NCI-H82 (cell line): ENCODE measurements at places on chromosomes 4 and X.

GRCh38 chrX:71992711-71993110 lies 82.1 kb downstream of the NHSL2 start:
- DNase-seq: no peak

- no peak for DNase-seq
These were observed 60.4 kb upstream of the CRMP1 start for GRCh38 chr4:5952975-5953951.

GRCh38 chr4:183350317-183351071 lies 28.3 kb upstream of the CLDN24 start:
- no peak for DNase-seq

- DNase-seq: peak; percentile 13
These were observed 52.6 kb upstream of the DCTD start for GRCh38 chr4:182969651-182970279.

DNA sequence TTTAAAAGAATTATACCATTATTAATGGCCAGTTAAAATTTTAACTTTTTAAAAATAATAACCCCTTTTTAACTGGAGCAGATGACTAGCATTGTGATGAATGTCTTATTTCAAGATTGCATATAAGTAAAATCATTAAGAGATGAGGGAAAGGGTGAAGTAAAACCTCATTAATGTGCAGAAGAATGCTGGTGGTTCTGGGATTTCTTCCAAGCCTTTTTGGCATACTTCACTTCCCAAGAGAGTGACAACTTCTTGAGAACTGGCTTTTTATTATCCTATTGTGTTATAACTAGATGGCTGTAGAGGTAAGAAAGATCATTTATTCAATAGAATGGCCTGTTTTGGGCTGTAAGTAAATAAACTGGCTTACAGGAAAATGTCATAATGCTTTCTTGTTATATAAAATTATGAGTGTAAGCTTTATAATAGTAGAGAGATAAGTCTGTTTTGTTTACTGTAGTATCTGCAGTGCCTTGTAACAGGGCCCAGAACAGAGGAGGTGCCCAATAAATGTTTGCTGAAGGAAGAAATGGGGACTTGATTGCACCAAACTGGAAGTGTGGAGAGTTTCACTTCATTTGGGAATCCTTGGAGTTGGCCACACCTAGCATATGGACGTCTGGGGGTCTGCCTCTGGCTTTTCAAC lies 242.9 kb upstream of the PITX2 start:
- no peak for DNase-seq

GRCh38 chr4:4641254-4641653 lies 99.4 kb upstream of the STX18 start:
- no peak for DNase-seq

GRCh38 chr4:24968278-24968677 lies 55.4 kb upstream of the CCDC149 start:
- DNase-seq: no peak

DNA sequence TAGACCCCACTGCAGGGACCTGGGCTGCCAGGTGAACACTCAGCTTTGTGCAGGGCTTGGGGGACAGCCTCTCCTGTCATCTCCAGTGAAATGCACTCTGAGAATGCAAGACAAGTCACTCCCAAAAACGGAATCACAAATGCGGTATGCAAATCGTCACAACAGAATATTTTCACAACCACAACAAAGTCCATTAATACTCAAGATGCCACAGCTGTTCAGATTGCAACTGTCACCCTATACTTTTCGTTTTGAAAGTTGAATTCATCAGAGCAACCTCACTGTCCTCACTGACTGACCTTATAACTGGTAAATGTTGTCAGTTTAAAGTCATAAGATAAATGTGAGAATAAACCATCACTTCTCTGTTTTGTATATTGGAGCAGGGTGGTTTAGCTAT lies 16.6 kb downstream of the JAKMIP1 start:
- DNase-seq: no peak

DNA sequence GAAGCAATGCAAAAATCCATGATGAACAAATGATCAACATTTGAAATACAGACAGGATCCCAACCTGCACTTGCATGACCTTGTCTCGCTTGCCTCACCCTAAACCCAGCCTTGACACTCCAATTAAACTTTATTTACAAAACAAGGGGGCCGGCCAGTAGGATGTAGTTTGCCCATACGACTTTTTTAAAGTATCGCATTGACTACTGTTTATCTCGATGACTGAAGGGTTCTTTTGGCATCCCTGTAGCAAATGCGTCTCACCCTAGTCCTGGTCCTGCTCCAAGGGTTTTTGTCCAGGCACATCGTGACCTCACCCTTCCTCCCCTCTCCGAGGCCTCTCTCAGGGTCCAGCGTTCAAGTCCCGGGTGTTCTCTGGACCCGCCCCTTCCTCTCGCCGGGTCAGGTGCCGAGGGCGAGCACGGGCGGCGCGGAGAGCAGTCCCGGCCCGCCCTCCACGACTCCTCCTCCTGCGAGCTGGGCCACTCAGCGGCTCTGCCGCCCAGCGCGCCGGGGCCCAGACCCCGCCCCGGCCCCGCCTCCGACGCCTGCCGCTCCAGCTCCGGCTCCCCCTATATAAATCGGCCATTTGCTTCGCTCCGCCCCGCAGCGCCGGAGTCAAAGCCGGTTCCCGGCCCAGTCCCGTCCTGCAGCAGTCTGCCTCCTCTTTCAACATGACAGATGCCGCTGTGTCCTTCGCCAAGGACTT lies at the start of gene SLC25A5:
TSS of gene SLC25A5 (plus strand) at position 603 of the 709 bp plus-strand sequence. CDS start at position 675, 72 bp downstream.
- DNase-seq: peak; percentile 93
